ENCODE measurements at places on chromosomes 2 and 18.

DNA sequence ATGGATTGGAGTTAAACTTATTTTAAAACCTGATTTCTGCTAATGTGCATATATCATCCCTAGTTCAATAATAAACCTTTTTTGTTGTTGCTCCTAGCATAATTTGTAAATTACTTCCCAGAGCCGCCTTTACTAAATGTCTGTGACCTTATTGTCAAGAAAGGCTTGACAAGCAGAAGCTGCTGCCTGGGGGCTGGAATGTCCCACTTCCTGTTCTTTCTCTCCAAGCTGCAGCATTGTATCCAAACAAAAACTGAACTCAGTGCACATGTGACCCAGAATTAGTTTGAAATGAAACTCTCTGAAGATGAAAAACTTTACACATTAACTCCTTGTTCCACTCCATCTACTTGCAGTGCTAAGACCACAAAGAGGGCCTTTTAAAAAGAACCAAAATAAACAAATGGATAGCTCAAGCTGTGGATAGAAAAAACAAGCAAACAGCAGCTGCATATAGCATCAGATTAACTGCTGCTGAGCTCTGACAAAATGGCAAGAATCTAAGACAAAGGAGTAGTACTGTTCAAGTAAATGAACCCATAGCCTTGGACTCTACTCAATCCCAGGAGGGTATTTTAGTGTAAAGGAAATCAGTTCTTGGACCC is 99.8 kb upstream of the NEUROD1 start:
- no peaks in the 10 kb centered on the region for H3K27me3 ChIP-seq
- no peaks in the 10 kb centered on the region for H3K4me1 ChIP-seq
- H3K36me3 ChIP-seq = no peaks in the 10 kb centered on the region

GRCh38 chr2:215031321-215031720 is 107.1 kb downstream of the ABCA12 start:
- H3K27ac ChIP-seq = no peak overlapping the region
- no peaks in the 10 kb centered on the region for H3K27me3 ChIP-seq
- H3K4me3 ChIP-seq = no peak overlapping the region
- H3K4me1 ChIP-seq = no peaks in the 10 kb centered on the region
- DNase-seq = no peak

DNA sequence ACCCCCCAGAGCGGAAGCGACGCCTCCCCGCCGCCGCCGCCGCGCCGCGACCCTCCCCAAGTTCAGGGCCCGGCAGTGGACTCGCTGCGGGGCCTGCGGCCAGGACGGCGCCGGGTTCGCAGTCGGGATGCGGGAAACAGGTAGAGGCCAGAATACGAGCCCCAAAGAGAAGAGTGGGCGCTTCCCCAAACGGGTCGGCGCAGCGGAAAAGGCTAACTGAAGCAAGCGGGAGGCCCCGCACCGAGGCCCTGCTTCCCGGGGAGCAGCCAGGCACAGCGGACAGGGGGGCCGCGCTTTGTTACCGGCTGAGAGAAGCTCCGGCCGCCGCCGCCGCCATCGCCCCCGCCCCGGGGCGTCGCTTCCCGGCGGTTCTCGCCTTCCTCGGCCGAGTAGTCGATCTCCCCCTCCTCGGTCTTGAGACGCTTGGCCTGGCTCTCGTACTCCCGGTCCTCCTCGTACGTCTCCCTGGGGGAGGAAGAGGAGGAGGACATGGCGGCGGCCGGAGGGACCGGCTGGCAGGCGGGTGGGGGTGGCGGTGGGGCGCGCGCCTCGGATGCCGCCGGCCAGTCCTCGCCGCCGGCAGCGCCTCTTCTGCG is 494 bp downstream of the HNRNPLL start:
- H3K27me3 ChIP-seq = no peaks in the 10 kb centered on the region
- H3K4me1 ChIP-seq = peaks cover 13% of the 10 kb centered on the region
- DNase-seq = no peak

- no peak for DNase-seq
- no peaks in the 10 kb centered on the region for H3K36me3 ChIP-seq
- no peaks in the 10 kb centered on the region for H3K4me1 ChIP-seq
- H3K4me3 ChIP-seq = no peak overlapping the region
- H3K27me3 ChIP-seq = no peaks in the 10 kb centered on the region
Observed at GRCh38 chr2:67389286-67389685, 7.8 kb upstream of the ETAA1 start.

- no peaks in the 10 kb centered on the region for H3K27me3 ChIP-seq
- DNase-seq = no peak
- H3K27ac ChIP-seq = no peak overlapping the region
Observed at GRCh38 chr18:74422541-74422940, 34.6 kb downstream of the DIPK1C start.

All from effector memory CD4-positive, alpha-beta T cell (primary cell).